ENCODE measurements at places on chromosomes 13 and 19. TPM values are rescaled to one million over a fixed set of nuclear protein-coding genes. Genes with fewer than 3 reads are reported as not detected.
A peak's percentile ranks its signal among the peaks of the same experiment; 100 is the strongest.

DNA sequence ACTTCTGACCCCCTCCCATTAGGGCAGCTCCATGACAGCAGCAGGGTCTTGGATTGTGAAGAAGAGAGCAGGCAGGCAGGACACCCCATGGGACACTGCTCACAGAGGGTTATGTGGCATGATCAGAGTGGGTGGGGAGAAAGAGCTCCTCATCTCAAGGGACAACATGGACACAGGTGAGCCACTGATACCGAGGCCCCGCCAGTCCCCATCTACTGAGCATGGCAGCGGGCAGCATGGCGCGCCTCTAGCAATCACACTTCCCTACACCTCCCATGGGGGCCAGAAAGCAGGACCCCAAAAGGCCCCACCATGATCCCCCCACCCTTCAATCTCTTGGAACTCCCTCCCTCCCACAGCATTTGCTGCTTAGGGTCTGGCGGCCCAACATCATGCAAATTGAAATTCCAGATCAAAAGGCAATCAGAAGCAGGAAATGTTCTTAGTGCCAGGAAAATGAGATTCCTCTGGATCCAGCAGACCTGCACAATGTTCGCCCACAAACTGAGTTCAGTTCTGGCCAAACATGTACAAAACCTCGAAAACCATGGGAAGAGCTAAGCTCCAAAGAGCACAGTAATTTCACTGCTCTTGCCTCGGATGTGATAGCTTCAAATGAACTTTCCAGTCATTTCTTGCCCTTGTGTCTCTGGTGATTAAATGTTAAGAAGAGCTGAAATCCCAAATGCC, 14.8 kb downstream of the DOCK9 start:
- no peak for DNase-seq

DNA sequence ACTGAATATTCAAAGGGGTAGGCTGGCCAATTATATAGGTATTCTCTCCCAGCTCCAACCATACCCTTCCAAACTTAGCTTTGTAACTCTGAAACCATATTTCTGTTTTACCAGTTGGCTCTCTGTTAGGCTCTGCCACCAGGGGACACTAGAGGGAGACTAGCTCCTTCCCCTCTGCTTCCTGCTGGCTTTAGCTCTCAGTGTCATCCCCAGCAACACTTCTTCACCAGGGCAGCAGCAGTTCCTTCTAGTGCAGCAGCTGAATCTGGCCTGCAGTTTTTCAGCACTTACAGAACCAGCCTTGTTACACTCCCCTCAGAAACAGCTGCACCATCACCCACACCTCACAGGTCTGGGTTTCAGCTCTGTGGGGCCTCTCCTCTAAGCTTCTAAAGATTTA, 51.0 kb upstream of the DOCK9 start:
- peak; percentile 74 for DNase-seq

DNA sequence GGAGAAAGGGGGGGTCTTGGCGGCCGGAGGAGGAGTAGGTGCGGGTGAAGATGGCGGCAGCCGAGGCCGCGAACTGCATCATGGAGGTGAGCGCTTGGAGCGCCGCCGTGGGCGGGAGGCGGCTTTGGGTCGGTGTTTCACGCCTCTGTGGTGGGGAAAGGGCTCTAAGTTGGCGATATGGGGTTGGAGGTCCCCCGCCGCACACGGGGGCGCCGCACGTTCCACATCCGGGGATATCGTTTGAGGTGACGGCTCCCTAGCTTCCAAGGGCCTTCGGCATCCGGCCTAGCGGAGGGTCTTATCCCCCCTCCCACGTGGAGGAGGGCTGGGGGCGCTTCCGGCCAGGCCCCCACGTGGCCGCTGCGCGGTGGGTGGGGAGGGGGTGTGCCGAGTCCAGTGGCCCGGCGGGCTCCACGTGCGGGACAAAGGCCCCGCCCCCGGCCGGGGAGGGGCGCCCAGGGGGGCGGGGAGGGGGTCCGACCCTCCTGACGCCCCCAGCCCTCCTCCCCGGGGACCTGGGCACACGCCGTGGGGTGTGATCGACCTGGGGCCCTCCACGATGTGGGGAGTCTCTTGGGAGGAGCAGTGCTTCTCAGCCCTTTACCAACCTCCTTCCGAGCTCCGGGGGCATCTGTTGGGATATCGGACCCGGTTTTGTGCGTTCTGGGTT, at the start of gene PRMT1:
TSS of gene PRMT1 (plus strand) at position 41 of the 670 bp plus-strand sequence. CDS start at position 51, 10 bp downstream.
- peak; percentile 69 for DNase-seq

URAD gene
- total RNA-seq = not detected
